ENCODE measurements at places on chromosomes 1 and 21.

DNA sequence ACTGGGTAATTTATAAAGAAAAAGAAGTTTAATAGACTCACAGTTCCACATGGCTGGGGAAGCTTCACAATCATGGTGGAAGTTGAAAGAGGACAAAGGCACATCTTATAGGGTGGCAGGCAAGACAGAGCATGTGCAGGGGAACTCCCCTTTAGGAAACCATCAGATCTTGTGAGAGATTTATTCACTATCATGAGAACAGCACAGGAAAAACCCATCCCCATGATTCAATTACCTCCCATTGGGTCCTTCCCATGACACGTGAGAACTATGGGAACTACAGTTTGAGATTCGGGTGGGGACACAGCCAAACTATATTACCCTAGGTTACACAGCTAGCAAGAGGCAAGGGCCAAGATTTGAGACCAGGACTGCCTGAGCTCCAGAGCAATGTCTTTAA is 30.4 kb upstream of the SOX13 start:
- DNase-seq = no peak

GRCh38 chr1:214281720-214282629 is 1.0 kb downstream of the SMYD2 start:
- DNase-seq = no peak

DNA sequence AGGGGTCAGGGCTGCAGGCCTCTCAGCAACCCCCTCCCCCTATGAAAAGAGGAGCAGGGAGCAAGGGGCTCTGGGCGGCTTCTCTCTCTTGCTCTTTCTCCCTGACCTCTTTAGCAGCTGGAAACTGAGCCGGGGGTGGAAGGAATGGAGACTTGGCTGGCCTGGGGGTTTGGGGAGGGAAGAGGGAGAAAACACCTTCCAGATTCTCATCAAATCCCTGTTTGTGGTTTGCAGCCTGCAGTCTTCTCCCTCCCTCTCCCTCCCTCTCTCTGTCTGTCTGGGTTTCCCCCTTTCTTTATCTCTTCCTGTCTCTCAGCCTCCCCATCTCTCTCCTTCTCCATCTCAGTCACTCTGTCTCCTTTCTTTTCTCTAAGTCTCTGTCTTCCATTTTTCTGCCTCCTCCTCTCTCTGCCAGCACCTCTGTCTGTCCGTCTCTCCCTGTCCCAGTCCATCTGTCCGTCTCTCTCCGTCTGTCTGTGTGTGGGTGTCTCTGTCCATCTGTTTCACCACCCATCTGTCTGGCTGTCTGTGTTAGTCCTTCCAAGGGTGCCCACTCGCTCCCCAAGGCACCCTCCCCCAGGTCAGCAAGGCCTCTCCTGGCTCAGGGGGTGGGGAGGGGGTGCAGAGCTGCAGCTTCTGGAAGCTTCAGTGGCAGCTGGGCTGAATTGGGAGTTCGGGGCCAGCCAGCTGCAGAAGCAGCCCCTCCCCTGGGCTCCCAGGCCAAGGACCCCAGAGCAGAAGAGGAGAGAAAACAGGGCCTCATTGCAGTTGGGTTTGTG is 6.2 kb downstream of the AHDC1 start:
- no peak for DNase-seq

GRCh38 chr1:87194271-87194774 is 134.4 kb upstream of the LMO4 start:
- DNase-seq = no peak

DNA sequence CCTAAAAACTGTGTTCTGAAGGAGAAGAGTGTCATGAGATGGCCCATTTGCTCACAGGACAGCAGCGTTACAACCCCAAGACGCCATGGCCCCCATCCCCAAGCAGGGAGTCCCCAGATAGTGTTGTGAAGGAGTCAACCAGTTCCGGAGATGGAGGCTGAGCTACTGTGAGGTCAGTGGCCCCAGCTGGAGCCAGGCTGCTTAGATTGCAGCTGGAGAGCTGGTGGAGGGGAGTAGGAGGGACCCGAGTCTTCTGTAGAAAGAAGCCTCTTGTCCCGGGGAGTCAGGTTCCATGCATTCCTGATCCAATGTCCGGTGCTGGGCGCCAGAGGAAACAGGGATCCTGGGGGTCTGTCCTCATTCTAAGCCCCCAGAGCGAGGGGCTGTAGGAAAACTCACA is 93.5 kb upstream of the SIM2 start:
- no peak for DNase-seq

- no peak for DNase-seq
Observed at GRCh38 chr1:197899037-197899436, 3.4 kb upstream of the C1orf53 start.

- DNase-seq = no peak
Observed at GRCh38 chr1:57789936-57790335, 366.1 kb upstream of the DAB1 start.

DNA sequence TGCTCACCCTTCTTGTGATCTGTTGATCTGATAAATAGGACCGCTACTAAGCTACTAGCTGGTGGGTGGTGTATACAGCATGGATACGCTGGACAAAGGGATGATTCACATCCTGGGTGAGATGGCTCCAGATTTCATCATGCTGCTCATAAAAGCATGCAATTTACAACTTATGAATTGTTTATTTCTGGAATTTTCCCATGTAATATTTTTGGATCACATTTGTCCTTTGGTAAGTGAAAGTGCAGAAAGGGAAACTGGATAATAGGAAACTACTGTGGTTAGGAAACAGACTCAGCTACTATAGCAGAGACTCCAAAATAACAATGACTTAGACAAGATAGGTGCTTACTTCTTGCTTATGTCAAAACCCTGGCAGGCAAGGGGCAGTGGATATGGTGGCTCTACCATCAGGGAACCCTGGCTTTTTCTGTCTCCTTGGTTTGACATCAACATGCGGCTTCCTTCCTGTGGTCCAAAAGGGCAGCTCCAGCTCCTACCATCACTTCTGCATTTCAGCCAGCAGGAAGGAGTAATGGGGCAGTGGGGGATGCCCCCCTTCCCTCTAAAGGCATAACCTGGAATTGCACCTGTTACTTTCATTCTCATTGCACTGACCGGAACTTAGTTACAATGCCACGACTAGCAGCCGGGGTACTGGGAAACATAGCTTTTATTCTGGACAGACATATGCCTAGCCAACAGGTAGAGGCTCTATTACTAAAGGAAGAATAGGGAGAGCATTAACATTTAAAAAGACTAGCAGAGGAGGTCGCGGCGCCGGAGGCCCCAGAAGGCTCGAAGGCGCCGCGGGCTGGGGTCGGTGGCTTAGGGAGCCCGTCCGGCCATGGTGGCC is 13.8 kb upstream of the AK2 start:
- DNase-seq = no peak
